Tongue (tissue), 3 donors: ENCODE measurements at places on chromosomes 6 and 20.

DNA sequence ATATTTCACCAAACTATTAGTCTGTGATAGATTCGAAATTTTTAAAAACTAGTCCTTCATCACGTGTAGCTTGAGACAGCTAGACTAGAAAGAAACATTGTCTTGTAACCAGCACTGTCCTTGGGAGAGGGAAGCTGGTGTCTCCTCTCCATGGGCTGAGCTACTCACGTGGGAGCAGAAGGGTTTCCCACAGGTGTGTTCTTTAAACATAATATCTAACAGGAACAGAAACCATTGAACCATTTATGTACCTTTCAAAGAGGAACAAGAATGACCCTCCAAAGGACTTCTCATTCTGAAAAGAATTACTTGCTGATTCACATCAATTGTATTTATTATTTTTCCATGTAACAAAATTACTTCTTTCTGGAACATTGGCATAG lies 72.4 kb upstream of the SYNJ2 start:
- DNase-seq = no peak

DNA sequence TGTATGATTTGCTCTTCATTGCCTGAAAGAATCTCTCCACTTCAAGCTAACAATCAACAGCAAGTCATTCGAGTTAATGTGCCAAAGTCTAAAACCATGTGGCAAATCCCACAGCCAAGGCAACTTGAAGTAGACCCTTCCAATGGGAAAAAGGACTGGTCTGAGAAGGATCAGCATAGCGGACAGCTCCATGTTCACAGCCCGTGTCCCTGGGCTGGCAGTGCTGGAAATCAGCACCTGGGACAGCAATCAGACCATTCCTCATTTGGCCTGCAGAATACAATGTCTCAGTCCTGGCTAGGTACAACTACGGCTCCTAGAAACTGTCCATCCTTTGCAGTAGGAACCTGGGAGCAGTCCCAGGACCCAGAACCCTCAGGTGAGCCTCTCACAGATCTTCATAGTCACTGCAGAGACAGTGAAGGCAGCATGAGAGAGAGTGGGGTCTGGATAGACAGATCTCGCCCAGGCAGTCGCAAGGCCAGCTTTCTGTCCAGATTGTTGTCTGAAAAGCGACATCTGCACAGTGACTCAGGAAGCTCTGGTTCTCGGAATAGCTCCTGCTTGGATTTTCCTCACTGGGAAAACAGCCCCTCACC lies 1.1 kb downstream of the GJA10 start:
- peak; percentile 78 for DNase-seq

DNA sequence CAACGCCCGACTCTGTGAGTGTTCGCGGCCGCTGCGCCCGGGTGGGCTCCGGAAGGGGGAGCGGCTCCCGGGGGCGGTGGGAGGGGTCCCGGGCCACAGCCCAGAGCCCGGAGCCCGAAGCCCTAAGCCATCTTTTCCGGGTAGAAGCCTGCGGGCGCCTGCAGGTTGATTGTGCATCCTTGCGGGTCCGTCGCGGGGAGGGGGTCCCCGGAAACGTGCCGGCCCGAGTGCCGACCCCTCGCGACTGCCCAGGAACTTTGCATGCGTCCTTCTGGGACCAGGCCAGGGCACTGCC lies 413 bp downstream of the PTPRA start:
- peak; percentile 81 for DNase-seq

DNA sequence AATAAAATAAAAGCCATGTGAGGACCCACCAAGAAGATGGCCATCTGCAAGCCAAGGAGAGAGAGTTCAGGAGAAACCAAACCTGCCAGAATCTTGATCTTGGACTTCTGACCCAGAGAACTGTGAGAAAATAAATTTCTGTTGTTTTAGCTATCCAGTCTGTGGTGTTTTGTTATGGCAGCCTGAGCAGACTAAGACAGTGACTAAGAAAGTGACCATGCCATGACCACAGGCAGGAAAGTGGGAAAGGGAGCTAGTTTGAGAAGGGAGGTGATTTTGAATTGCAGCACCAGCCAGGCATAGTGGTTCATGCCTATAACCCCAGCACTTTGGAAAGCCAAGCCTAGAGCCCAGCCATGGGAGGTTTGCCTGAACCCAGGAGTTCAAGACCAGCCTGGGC lies 21.9 kb upstream of the C6orf62 start:
- no peak for DNase-seq

- DNase-seq = no peak
Observed at GRCh38 chr6:105449756-105450390, 47.0 kb upstream of the PREP start.

DNA sequence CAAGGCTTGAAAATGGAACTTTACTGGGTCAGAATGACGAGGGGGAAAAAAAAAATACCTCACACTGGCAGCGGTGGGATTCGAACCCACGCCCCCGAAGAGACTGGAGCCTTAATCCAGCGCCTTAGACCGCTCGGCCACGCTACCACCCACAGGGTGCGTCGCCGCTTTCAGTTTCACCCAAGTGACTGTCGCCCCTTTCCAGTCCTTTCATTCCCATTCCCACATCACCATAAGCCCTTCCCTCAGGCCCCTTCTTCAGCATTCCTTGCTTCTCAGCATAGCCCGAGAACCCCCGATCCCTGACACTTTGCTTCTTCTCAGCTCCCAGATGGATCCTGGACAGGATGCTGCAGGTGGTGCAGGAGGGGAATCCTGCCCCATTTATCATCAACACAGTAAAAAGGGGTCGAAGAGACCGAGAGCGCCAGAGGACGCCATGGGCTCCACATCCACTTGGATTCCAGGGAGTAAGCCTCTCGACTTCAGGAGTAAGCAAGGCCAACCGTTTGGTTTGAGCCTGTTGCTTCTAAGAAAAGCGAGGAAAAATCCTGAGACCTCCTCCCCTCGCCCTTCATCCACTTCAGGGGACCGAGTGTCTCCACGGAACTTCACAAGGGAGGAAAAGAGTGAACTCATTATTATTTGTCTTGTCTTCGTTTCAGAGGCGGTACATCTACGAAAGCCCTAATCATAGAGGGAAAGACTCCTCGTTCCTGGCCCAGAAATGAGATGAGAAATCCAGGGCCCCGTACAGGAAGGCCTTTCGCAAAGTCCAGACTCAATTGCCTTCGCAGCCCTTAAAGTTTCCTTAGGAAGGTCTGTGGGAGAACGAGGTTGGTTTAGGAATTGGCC lies 20.0 kb upstream of the TRIM27 start:
- DNase-seq = peak; percentile 79

DNA sequence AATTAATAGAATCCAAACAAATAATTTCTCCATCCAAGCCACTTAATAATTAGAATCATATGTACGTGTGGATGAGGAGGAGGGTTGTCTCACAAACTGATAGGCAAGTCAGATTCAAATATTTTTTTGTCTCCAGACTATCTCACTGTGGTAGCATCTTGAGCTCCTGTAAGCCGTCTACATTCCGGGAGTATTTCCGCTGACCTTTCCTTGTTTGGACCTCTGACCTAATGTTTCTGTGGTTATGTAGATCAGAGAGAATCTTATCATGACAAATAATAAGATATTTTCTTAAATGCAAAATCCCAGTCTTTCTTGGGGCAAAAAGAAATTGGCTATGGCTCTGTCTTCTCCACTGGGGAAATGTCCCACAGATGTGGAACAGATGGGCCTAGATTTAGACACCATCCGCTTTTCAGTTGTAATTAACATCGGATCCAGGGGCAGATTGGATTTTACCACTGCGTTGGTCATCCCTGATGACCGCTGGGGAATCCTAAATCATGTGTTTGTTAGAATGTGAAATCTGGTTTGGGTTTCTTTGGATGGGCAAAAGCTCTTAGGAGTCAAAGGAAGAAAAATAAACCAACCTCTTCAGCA lies 197.1 kb upstream of the RIN2 start:
- no peak for DNase-seq

DNA sequence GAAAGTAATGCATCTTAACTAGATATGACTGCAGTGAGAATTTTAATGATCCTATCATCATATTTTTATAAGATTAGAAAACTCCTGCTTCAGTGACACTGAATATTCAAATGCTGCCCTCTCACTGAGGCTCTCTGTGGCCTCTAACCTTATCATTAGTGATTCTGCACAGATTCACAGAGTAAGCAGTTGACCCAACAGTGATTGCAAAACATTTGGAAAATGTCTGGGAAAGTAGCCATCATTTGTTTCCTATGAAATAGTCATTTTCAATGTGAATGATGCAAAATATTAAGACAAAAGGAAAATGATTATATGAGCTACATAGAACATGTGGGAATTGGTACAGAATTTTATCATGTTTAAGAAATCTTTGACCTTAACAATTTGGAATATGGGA lies 210.3 kb downstream of the TBX18 start:
- no peak for DNase-seq

- DNase-seq = no peak
Observed at GRCh38 chr6:161486361-161487216, 212.7 kb upstream of the AGPAT4 start.

GRCh38 chr6:47834196-47834595 lies 52.4 kb downstream of the OPN5 start:
- no peak for DNase-seq

GRCh38 chr6:72850469-72850868 lies 228.6 kb downstream of the KCNQ5 start:
- DNase-seq = no peak

GRCh38 chr20:37838769-37839431 lies 64.0 kb upstream of the VSTM2L start:
- no peak for DNase-seq

DNA sequence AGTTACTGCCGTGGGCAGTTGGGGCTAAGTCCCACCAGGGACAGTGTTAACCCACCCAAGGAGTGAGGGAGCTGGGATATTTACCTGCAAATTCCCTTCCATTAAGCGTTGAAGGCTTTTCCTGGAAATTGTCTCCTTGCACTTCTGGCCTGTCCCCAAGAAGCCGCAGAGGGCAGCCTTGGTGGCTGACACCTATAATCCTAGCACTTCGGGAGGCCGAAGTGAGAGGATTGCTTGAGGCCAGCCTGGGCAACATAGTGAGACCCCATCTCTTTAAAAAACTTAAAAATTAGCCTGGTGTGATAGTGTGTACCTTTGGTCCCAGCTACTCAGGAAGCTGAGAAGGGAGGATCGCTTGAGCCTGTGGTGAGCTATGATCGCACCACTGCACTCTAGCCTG lies 204.4 kb downstream of the EYA2 start:
- DNase-seq = no peak

GRCh38 chr6:50524341-50524740 lies 189.0 kb upstream of the TFAP2D start:
- DNase-seq = no peak

- DNase-seq = peak; percentile 22
Observed at GRCh38 chr6:24546439-24546838, 51.7 kb downstream of the ALDH5A1 start.
